Non-pigmented ciliary epithelial cell (primary cell): ENCODE measurements at places on chromosomes 1 and 21.

DNA sequence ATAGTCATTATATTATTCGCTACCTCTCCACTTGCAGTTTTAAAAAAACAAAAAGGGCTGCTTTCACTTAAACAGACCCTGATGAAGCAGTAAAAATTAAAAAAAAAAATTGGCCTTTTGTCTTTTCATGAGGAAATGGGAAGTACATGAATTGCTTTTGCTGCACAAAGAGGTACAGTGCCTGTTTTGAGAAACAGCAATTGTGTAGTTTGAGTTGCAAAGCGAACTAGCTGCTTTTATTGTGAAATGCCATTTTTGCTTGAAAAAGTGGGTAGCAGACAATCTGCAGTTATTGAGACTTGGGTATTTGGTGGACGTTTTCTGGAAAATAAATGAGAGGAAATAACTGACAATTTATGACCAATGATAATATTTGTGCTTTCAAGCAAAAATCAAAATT lies 7.0 kb downstream of the DIP2A start:
- no peak for DNase-seq

DNA sequence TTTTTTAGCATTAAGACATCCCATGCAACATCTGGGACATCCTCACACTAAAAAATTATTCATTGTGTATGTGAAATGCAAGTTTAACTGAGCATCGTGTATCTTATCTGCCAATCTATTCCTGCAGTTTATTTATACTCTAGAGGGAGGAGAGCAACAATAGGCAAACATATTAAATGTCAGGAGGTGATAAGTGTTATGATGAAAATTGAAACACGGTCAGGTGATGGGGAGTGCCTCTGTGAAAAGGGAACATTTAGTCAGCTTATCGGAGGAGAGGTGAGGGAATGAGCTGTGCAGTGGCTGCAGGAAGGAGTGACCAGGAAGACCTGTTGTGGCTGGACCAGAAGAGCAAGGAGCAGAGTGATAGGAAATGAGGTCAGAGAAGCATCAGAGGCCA lies 775 bp upstream of the EFCAB14 start:
- DNase-seq, result no peak

DNA sequence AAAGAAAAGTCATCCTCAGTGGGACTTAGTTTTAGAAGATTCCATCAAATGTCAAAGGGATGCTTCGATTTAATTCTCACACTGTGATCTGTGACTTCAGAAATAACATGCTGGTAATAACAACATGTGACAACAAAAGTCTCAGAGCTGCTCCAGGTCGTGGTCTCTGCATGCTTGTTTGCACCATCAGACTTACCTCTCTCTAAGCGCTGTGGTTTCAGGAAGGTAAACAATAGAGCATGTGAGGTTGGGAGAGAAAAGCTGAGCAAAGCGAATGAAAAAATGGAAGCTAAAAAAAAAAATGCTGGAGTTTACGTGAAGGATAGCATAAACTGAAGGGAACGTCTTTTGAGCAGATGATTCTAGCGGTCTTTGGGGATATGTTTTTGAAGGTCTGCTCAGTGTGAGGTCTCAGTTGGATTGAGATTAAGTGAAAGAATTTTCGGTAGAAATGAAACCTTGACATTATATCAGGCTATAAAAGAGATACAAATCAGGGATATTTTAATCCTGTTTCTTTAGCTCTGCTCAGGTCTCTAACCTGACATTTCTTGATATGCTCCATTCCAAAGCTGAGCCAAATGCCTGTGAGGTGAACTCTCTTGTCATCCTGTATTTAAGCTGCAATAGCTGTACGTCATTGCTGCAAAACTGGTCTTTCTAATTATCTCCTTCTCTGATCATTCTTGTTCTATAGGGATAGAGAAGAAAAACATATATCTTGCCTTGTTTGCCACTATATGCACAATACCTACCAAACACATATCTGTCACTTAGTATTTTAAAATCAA lies 86.5 kb downstream of the C1orf21 start:
- no peak for DNase-seq

DNA sequence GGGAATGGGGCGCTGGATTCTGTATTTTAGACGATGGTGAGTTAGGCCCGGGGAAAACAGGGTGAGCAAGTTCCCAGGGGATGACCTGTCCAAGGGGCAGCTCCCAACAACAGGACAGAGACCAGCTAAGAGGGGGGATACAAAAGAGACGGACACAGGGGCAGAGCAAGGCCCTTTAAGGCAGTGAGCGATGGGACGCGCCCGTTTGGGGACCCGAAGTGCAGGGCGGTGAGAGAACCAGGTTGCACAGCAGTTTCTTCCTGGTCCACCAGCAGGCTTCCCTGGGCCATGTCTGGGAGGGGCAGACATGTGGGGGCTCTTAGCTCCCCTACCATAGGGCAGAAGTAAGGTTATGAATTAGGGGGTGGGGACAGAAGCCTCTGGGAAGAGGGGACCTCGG lies 22.0 kb downstream of the INAVA start:
- no peak for DNase-seq

GRCh38 chr1:224784265-224785039 lies 145.0 kb upstream of the DNAH14 start:
- peak; percentile 18 for DNase-seq

DNA sequence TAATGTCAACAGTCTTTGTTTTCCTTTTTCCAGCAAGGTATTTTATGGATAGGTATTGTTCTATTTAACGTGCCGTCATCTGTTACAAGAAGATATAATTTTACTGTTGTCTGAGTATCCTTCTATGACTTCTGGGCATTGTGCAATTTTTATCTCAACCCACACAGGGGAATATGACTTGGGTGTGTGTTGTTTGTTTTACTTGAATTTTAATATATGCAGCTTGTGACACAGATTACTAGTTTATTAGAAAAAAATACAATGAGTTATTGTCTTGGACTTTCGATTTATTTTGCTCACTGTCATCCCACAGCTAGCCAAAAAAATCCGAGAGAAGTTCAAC lies 111.9 kb downstream of the CACHD1 start:
- no peak for DNase-seq
